ENCODE measurements at places on chromosomes 3 and 15. TPM values are rescaled to one million over a fixed set of nuclear protein-coding genes. Genes with fewer than 3 reads are reported as not detected.

The PIAS1 gene
- polyA plus RNA-seq = 54.6 TPM

- no peak for DNase-seq
Measured at GRCh38 chr15:32664796-32665195, 23.3 kb downstream of the SCG5 start.

DNA sequence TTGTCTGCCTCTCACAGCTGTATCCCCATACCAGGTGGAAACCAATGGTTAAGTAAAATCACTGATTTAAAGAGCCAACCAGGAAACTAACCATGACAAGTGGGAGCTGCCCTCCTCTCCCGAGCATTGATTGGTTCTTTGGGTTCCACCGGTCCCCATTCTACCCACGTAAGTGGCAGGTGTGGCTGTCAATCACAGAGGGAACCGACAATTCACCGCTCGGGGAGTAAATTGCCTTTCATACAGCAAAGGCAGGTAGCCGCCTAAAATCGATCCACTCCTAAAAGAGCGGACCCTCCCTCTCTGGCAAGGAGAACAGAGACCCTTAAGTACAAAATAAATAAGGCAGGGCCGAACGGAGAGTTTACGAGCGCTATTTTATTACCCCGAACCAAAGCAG is 1.2 kb downstream of the ERC2 start:
- DNase-seq = peak; percentile 93

DNA sequence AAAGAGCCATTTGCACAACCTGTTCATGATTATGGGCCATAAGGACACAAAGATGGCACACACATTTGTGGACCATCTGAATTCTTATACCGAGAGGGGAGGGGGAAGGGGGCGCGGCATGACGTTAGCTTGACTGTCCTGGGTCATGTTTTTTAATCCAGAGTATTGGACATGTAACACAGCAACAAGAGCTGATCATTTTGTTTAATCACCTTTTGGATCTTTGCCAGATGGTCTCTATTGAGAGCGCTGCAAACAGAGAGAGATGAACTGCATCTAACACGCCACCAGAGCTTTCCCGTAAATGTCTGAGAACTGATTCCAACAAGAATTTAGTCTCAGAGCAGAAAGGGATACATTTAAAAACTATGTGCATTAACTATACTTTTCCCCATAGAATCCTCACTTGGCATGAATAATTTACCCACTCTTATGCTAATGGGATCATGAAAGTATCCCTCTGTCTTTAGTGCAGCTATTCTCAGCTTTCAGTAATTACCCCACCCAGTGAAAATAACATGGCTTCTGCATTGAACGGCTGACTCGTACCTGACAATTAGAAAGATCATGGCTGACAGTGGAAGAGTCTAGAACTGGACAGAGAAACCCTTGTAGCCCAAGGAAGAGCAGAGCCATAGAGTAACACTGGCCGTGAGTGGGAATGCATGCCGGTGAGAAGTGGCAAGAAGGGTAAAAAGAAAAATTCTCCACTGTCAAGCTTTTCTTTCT is 22.6 kb downstream of the MEIS2 start:
- no peak for DNase-seq

DNA sequence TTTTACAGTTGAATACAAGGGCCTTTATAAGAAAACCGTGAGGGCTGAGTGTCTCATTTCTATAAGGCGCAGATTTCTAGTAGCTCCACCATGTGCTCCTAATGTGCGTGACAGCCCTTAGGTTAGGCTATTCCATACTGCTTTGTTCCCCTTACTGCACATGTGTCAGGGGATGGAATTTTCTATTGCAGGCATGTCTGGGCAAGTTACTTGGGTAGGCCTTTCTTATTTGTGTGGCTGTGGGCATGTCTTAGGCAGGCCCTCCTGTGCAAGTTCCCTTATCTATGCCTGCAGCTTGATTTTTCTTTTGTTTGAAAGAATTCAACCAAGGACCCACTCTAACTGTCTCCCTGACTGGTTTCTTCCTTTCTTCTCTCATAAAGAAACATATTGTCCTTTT is 434.2 kb upstream of the CNTN3 start:
- no peak for DNase-seq

GRCh38 chr3:64129581-64129980 is 95.7 kb downstream of the PRICKLE2 start:
- no peak for DNase-seq
